Stimulated activated naive CD8-positive, alpha-beta T cell treated with anti-CD3 and anti-CD28 coated beads, Interleukin-15, amount 100 ng/mL, for 72 hours (primary cell): ENCODE measurements at places on chromosomes 5 and 9.

- DNase-seq: no peak
Observed at GRCh38 chr5:165108809-165109208, 1603.4 kb downstream of the MAT2B start.

DNA sequence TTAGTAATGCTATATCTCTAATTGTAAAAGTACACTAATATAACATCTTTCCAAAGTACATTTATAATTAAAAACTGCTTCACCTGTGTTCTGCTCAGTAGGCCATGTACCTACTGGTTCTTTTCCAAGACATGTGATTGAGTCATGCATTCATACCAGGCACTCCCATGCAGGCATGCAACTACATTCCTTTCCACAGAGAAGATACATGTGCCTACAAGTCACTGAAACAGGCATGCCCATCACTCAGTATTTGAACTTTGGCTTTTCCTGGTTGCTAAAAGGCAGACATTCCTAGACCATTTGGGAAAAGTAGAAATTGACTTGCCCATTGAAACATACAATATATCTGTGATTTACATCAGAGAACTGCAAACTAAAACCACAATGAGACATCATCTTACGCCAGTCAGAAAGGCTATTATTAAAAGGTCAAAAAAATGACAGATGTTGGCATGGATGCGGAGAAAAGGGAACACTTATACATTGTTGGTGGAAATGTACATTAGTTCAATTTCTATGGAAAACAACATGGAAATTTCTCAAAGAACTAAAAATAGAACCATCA lies 148.3 kb upstream of the MOCS2 start:
- no peak for DNase-seq

DNA sequence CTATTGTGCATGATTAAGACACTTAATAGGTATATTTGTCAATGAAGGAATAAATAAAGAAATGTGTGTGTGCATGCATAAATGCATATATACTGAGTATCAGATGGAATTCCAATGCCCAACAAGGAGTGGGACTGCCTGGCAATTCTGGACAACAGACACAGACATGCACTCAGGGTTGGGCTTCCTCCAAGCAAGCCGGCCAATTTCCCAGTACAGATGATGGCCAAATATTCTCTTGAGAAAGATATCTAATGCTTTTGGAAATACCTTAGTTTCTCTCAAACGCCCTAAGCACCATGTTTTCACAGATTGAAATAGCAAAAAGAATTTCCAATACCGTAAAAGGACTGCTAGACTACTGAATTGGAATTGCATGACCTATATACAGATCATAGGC lies 11.1 kb downstream of the FTMT start:
- no peak for DNase-seq

DNA sequence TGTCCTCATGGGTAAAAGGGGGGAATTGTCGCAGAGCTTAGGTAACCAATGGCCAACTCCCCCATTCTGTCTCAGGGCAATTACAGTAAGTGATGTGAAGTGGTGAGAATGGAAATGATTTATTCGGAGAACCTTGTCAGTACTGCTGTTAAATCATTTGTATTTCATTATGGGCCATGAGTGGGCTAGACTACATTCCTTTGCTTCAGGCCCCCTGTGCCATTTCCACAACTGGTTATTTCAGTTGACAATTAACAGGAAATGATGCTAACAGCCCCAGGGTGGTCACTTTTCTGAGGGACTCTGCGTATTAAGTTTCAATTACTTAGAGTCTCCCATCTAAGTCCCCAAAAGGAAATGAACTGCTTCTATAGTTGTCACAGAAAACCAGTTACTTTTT lies 653.7 kb downstream of the CCDC171 start:
- DNase-seq: no peak

GRCh38 chr5:126454535-126454934 lies 31.3 kb downstream of the GRAMD2B start:
- no peak for DNase-seq

GRCh38 chr9:121711281-121711680 lies 59.8 kb downstream of the DAB2IP start:
- no peak for DNase-seq

DNA sequence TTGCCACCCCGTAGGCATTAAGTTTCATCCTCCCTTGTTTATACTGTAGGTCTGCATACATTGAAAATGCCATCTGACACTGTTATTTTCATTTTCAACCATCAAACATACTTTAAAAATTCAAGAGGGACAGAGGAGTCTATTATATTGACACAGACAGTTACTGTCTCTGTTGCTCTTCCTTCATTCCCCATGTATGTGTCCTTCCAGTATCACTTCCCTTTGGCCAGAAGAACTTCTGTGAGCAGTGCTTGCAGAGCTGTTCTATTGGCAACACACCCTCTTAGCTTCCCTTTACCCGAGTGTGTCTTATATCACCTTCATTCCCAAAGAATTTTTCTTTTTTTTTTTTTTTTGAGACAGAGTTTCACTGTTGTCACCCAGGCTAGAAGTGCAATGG lies 42.8 kb downstream of the RASGEF1C start:
- DNase-seq: no peak

DNA sequence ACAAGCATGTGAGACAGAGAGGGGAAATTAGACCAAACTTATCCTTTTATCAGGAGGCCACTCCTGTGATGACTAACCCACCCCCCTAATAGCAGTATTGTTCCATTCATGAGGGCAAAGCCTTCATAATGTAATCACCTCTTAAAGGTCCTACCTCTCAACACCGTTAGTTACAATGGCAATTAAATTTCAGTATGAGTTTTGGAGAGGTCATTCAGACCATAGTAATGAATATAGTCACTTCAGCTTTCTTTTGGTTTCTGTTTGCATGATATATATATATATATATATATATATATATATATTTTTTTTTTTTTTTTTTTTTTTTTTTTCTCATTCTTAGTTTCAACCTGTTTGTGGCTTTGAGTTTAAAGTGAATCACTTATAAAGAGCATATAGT lies 10.5 kb downstream of the ADGRV1 start:
- no peak for DNase-seq

- no peak for DNase-seq
Observed at GRCh38 chr9:124801356-124801755, 24.4 kb downstream of the OLFML2A start.

- no peak for DNase-seq
Observed at GRCh38 chr5:29016067-29016466, 1977.7 kb upstream of the CDH9 start.
